ENCODE measurements at places on chromosomes 2 and 18. TPM values are rescaled to one million over a fixed set of nuclear protein-coding genes. Genes with fewer than 3 reads are reported as not detected.

Gene FHOD3
- 20.2 TPM for total RNA-seq

GRCh38 chr18:44130376-44130942, 550.2 kb upstream of the SETBP1 start:
- no peaks in the 10 kb centered on the region for H3K36me3 ChIP-seq
- no peaks in the 10 kb centered on the region for H3K4me1 ChIP-seq
- H3K27me3 ChIP-seq: no peaks in the 10 kb centered on the region

- no peaks in the 10 kb centered on the region for H3K4me1 ChIP-seq
- no peaks in the 10 kb centered on the region for H3K27me3 ChIP-seq
- H3K36me3 ChIP-seq: no peaks in the 10 kb centered on the region
- no peak overlapping the region for H3K27ac ChIP-seq
Observed at GRCh38 chr2:196291873-196292800, 120.8 kb upstream of the STK17B start.

Gene CXXC1
- 23.2 TPM for total RNA-seq

Gene NPAS2
- 22.1 TPM for total RNA-seq

GRCh38 chr2:233686928-233687327, 5.2 kb downstream of the UGT1A7 start:
- H3K4me1 ChIP-seq: no peaks in the 10 kb centered on the region
- H3K4me3 ChIP-seq: no peak overlapping the region
- no peaks in the 10 kb centered on the region for H3K27me3 ChIP-seq
- DNase-seq: no peak
- no peak overlapping the region for H3K27ac ChIP-seq

GRCh38 chr2:144456680-144457079, 63.2 kb downstream of the ZEB2 start:
- peaks cover 53% of the 10 kb centered on the region for H3K4me1 ChIP-seq
- peak; percentile 11 for DNase-seq
- no peak overlapping the region for H3K4me3 ChIP-seq
- no peaks in the 10 kb centered on the region for H3K36me3 ChIP-seq

Gene PLA2R1
- 0.64 TPM for total RNA-seq

DNA sequence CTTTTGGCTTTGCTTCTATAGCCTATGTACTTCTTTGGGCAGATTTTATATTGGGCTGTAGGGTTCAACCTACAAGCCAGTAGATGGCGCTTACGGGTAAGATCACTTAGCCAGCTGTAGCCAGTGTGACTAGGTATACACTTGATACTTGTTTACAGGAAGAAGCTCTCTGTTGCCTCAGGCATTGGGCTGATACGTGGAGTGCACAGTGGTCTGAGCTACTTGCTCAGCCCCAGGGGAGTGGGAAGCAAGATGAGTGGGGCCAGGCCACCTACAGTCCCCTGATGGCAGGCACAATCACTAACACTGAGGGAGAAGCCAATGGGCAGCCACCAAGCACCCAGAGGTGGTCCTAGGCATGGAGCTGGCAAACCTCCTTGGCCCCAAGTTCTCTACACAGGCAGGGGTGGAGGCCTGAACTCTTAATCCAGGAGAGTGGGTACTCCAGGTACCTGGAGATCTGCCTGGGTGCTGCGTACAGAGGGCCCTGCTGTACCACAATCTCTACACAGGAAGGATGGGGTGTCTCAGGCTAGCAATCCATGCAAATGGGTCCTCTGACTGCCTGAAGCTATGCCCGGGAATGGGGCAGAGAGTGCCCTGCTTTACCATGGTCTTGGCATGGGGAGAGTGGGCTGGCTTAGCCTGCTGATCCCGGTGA, 122.2 kb downstream of the NCOA1 start:
- no peak overlapping the region for H3K4me3 ChIP-seq
- no peaks in the 10 kb centered on the region for H3K27me3 ChIP-seq
- peaks cover 56% of the 10 kb centered on the region for H3K4me1 ChIP-seq

Gene APOB
- 0.34 TPM for total RNA-seq

GRCh38 chr2:133561045-133561852, 7.0 kb downstream of the NCKAP5 start:
- H3K27me3 ChIP-seq: no peaks in the 10 kb centered on the region
- H3K4me1 ChIP-seq: no peaks in the 10 kb centered on the region
- H3K27ac ChIP-seq: no peak overlapping the region
- no peak overlapping the region for H3K4me3 ChIP-seq
- H3K36me3 ChIP-seq: no peaks in the 10 kb centered on the region

DNA sequence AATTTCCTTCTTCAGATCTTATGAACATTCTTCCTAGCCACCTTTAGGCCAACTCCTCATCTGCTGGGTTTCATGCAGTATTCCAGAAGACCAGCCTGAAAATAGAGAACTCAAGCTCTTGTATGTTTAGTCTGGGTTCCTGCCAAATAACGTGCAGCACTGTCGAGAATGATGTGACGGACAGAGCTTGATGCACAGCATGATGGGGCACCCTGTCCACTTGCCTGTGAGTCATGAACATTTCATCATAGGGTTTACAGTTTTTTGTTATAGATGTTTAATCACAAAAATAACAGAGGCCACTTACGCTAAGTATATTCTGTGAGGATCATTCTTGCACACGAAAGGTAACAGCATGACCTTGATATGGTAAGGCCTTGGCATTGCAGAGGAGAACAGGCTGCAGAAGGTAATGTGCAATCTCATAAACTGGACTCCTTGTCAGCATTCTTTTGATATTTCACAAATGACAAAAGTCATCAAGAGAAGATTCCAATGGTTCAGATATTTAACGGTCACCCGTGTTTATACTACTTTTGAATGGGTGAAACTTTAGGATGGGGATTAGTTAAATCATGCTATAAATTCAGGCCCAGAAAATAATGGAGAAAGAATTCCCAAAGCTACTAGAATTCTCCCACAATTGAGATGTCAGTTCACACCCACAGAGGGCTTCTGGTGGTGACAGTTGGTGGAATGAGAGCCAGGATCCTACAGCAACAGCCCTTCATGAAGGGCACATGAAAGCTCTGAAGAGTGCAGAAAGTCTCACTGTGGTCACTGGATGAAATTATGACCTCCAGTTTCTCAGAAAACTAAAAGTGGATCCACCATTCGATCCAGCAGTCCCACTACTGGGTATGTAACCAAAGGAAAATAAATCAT, 396.1 kb upstream of the RAB12 start:
- no peak for DNase-seq
- H3K4me3 ChIP-seq: no peak overlapping the region
- no peaks in the 10 kb centered on the region for H3K36me3 ChIP-seq
- no peaks in the 10 kb centered on the region for H3K27me3 ChIP-seq
- H3K4me1 ChIP-seq: no peaks in the 10 kb centered on the region
- no peak overlapping the region for H3K27ac ChIP-seq

- no peaks in the 10 kb centered on the region for H3K36me3 ChIP-seq
- no peaks in the 10 kb centered on the region for H3K27me3 ChIP-seq
- no peak overlapping the region for H3K4me3 ChIP-seq
- H3K4me1 ChIP-seq: no peaks in the 10 kb centered on the region
- H3K27ac ChIP-seq: no peak overlapping the region
- DNase-seq: no peak
Observed at GRCh38 chr2:22807872-22808271, 577.1 kb upstream of the KLHL29 start.

Gene STAM2
- 21.1 TPM for total RNA-seq

GRCh38 chr2:61470122-61470951, 550 bp downstream of the USP34 start:
- H3K4me1 ChIP-seq: peaks cover 32% of the 10 kb centered on the region
- peaks cover 18% of the 10 kb centered on the region for H3K36me3 ChIP-seq
- peak overlapping the region; percentile 94 for H3K4me3 ChIP-seq
- H3K27ac ChIP-seq: peak overlapping the region; percentile 99
- peak; percentile 92 for DNase-seq

Gene FAM124B
- 1.5 TPM for total RNA-seq

Gene SH3RF3
- 17.5 TPM for total RNA-seq

Gene TGFA
- total RNA-seq: 0.14 TPM

Gene IL36A
- total RNA-seq: not detected

Gene SANBR
- 2.8 TPM for total RNA-seq

Gene NT5C1B
- total RNA-seq: not detected

GRCh38 chr2:11820650-11821049, 74.2 kb downstream of the LPIN1 start:
- H3K4me1 ChIP-seq: peaks cover 8% of the 10 kb centered on the region
- peaks cover 9% of the 10 kb centered on the region for H3K36me3 ChIP-seq
- H3K27me3 ChIP-seq: no peaks in the 10 kb centered on the region
- no peak for DNase-seq

Gene IMPA2
- total RNA-seq: 272 TPM

DNA sequence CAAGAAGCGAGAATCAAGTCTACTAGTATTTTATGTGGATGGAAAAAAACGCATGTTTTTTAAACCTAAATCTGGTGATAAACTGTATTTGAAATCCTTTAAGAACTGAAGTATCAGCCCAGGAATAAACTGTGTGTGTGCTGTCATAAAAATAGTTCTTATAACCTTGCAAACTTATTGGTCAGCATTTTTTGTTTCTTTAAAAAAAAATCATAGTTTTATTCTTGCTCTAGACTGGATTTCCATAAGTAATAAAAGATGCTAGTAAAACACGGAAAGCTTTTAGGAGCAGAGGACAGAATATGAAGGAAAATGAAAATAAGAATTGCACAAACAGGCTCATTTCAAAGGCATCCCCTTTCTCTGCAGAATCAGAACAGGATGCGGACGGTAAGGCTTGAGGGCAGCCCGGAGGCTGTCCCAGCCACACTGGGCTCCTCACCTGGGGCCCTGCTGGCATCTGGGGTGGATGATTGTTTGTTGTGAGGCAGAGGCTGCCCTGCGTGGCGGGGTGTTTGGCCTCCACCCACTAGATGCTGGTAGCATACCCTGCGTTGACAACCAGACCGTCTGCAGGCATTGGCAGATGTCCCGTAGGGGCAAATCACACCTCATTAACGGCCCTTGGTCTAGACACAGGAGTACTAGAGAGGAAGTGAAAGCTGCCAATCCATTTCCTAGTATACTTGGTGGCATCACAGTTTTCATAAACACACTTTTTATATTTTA, 52.5 kb downstream of the MBP start:
- no peak overlapping the region for H3K4me3 ChIP-seq
- H3K36me3 ChIP-seq: no peaks in the 10 kb centered on the region
- H3K4me1 ChIP-seq: peaks cover 41% of the 10 kb centered on the region

- peak; percentile 62 for DNase-seq
- no peaks in the 10 kb centered on the region for H3K27me3 ChIP-seq
- H3K36me3 ChIP-seq: no peaks in the 10 kb centered on the region
- H3K4me3 ChIP-seq: peak overlapping the region; percentile 94
- peak overlapping the region; percentile 94 for H3K27ac ChIP-seq
Observed at GRCh38 chr2:37323781-37324535, 675 bp downstream of the PRKD3 start.

DNA sequence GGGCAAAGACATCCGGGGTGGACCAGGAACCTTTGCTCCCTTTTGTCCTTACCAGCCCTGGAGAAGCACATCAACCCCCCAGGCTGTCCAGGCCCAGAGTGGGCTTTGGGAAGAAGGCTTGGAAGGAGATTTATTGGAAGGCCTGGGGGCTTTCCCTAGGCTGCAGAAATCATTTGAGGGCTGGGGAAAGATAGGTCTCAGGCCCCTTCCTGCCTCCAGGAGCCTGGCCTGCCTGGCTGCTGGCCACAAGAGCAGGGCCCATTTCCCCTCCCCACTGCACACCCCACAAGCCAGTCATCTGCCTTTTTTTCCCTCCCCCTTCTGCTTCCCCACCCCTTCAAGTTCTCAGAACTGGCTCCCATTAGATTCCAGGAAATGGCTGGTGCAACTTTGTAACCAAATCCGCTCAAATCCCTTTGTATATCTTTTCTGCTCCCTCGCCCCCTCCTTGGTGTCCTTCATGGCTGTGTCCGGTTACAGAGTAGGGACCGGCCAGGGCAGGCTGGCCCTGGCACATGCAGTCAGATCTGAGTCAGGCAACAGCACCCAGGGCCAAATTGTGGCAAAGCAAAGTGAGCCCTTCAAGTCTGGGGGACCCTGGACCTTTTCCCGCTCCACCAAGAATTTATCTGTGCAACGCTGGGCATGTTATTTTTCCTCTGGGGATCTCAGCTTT, 20.8 kb upstream of the TNP1 start:
- no peaks in the 10 kb centered on the region for H3K27me3 ChIP-seq
- H3K27ac ChIP-seq: peak overlapping the region; percentile 90
- H3K4me1 ChIP-seq: peaks cover 75% of the 10 kb centered on the region
- peak; percentile 72 for DNase-seq
- H3K4me3 ChIP-seq: no peak overlapping the region
- no peaks in the 10 kb centered on the region for H3K36me3 ChIP-seq

DNA sequence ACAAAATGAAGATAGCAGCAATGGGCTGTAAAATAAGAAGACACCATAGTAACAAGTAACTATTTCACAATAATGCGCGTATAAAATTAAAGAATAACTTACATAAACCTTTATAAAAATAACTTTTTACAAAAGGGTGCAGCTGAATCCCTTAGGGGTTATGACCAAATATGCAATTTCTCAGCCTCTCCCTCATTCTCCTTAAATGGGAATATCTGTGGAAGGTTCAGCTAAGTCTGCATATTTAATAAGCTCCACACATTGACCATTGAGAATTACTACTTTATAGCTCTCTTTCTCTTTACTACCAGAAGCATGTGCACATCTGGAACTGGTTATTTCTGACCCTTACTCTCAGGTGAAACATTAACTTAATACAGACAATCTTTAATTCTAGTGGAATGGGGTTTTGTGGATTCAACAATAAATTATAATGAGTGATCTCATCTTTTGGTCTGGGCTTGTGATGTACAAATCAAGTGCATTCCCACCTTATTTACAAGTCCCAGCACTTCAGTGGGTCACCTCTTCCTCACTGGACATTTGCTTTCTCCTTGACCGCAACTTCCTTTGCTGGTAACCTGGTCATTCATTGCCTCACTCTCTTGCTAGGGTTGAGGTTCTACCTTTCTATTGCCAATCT, 15.7 kb downstream of the ARHGAP15 start:
- no peak overlapping the region for H3K27ac ChIP-seq
- no peaks in the 10 kb centered on the region for H3K27me3 ChIP-seq
- no peaks in the 10 kb centered on the region for H3K36me3 ChIP-seq
- DNase-seq: no peak
- no peak overlapping the region for H3K4me3 ChIP-seq
- H3K4me1 ChIP-seq: no peaks in the 10 kb centered on the region

DNA sequence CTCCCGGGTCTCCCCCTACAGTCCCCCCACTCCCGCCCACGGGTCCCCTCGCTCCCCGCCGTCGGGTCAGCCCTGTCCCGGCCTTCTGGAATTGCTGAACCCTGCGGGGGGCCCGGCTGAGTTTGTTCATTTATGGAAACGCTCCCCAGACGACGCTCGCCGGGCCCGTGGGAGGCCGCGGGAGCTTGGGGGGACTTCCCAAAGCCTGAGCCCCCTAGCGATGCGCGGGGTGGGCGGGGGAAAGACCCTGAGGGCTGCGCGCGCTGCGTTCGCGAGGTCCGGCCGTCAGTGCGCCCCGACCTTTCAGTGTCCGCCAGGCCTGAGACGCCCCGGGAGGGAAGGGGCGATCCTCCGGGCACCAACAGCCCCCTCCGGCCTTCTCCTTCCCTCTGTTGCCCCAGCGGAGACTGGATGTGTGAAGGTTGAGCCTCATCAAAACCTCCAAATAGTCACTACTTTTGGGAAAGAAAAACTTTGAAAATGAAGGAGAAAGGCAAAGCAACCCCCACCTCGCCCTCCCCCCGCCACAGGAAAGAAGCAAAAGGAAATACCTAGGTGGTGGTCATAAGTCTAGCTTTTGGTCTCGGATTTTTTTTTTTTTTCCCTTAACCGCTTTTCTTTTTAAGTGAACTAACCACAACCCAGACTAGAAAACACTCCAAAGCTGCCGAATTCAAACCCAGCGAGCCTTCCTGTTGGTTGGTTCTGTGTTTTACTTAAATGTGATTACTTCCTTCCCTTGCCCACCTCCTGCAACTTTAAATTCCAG, 509 bp upstream of the CYS1 start:
- peaks cover 82% of the 10 kb centered on the region for H3K27me3 ChIP-seq
- no peaks in the 10 kb centered on the region for H3K36me3 ChIP-seq
- H3K27ac ChIP-seq: no peak overlapping the region
- peaks cover 8% of the 10 kb centered on the region for H3K4me1 ChIP-seq

Measured in psoas muscle (tissue), 8 donors.